ENCODE measurements at places on chromosomes 11 and 22. TPM values are rescaled to one million over a fixed set of nuclear protein-coding genes. Genes with fewer than 3 reads are reported as not detected.

SLC5A1 gene
- not detected for total RNA-seq

DNA sequence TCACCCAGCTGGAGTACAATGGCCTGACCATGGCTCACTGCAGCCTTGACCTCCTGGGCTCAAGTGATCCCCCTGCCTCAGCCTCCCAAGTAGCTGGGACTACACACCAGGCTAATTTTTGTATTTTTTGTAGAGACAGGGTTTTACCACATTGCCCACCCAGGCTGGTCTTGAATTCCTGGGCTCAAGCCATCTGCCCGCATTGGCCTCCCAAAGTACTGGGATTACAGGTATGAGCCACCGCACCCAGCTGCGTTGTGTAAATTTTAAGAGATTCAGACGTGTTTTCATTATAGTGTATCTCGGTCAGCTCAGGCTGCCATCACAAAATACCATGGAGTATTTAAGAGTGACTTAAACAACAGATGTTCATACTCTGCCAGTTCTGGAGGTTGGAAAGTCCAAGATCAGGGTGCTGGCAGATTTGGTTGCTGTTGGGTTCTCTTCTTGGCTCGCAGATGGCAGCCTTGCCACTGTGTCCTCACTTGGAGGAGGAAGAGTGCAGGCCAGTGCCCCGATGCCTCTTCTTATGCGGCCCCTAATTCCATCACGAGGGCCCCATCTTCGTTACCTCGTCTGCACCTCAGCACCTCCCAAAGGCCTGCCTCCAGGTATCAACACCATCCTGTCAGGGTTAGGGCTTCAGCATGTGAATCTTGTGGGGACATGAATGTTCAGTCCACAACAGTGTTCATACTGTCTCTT lies 32.6 kb upstream of the PARVB start:
- DNase-seq: no peak

DNA sequence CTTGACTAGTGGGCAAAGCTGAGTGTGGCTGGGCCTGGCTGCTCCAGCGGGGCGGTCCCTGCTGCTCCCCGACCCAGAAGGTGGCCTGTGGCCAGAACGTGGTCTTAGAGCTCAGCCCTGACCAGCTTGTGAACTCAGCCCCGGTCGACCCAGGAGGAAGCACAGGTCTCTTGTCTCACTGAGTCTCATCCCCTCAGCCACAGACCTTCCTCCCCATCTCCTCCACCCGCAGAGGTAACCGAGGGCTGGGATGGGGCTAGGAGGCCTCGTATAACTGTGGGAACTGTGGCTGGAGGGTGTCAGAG lies 546.2 kb upstream of the B3GAT1 start:
- DNase-seq: no peak

DNA sequence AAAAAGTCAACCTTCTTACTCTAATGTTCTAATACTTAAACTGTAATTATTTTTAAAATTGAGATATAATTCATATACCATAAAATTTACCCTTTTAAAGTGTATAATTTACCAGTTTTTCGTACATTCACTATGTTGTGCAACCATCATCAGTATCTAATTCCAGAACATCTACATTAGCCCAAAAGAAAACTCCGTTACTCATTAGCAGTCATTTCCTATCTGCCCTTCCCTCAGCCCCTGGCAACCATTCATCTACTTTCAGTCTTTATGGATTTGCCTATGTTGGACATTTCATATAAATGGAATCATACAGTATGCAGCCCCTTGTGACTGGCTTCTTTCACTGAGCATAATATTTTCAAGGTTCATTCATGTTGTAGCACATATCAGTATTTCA lies 22.2 kb downstream of the SGSM3 start:
- no peak for DNase-seq

DNA sequence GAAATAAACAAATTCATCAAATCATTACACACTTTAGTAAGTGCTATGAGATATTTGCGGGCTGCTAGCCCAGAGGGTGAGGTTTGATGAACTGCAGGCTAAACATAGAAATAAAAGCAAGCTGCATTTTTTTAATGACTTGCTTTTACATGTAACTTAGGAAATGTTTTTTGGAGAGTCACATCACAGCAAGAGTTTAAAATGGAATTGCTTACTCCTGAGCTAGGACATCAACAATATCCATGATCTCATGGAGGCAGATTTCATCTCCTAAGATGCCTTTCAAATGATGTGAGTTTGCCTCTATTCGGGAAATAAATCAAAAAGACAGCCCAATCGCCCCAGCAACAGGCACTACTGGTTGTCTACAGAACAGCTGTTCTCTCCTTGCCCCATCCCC lies 73.4 kb upstream of the CD44 start:
- DNase-seq: no peak
